D721Med (cell line): ENCODE measurements at places on chromosomes 4 and X.

- DNase-seq, result no peak
Measured at GRCh38 chrX:989959-990510, 222.4 kb downstream of the CRLF2 start.

DNA sequence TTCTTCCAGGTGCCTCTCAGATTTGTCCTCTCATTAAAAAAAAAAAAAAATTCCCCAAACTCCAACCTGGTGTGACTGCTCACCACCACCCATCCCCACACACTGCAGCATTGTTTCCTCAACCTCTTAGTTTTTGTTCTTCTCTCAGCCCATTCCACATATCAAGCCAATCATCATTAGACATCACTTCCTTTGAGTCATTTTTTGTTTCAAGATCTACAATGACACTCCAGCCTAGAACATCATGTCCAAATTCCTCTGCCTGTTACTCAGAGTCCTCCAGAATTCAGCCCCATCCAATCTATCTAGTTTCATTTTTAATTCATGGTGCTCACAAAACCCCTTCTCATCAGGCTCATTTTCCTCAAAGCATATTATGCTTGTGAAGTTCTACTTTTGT, 262.5 kb upstream of the TEX13A start:
- DNase-seq, result no peak

GRCh38 chr4:185625503-185625902, 90.2 kb upstream of the PDLIM3 start:
- DNase-seq, result no peak

DNA sequence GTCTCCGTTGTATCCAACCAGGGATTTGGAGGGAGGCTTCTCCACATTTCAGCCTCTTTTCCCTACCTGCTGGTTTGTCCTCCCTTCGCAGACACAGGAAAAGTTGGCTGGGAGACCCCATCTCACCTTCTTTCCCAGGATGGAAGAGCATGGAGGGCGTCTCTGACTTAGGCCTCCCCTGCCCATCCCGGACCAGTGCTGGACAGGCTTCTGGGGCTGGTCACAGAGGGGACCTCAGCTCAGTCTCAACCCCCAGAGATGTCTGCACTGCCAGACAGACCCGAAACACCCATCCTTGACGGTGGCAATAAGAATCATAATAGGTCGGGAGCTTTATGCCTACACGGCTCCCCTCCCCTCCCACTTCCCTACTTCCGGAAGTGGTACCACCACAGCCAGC, 1.6 kb downstream of the WFS1 start:
- no peak for DNase-seq

GRCh38 chr4:185965426-185966384, 103.3 kb upstream of the TLR3 start:
- no peak for DNase-seq

DNA sequence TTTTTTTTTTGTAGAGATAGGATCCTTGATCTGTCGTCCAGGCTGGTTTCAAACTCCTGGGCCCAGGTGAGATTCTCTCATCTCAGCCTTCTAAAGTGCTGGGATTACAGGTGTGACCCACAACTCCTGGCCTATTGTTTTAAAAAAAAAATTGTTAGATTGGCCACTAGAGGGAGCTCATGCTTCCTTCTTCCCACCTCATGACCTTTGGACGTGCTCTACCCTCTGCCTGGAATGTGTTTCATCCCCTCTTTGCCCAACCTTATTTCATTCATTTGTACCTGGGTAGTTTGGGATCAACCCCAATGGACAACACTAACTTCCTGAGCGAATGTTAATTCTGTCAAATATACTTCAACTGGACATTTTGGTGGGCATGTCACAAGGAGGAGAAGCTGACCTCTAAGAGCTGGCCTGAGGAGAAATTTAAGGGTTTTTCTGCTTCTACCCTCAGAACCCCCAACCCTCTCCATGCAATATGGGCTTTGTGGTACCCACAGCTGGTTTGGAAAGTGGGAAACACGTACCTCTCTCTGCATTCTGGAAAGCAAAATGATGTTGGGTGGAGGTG, 6.4 kb downstream of the PPEF2 start:
- DNase-seq, result no peak

DNA sequence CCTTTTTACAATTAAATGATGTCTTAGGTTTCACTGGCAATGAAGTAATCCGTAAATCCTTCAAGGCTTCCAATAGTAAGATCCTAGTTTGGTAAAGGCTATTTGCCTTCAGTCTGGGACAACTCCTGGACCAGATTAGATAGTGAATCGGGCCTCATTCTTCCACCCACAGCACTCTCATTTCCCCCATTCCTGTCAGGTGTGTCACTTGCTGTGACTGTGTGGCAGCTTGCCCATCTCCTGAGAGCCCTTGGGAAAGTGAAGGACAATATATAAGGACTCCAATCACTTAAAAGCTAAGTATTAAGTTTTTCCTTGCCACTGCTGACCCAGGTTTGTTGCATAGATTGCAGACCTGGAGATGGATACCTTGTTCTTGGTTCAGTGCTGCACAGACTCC, 3.3 kb upstream of the GASK1B start:
- DNase-seq, result no peak

DNA sequence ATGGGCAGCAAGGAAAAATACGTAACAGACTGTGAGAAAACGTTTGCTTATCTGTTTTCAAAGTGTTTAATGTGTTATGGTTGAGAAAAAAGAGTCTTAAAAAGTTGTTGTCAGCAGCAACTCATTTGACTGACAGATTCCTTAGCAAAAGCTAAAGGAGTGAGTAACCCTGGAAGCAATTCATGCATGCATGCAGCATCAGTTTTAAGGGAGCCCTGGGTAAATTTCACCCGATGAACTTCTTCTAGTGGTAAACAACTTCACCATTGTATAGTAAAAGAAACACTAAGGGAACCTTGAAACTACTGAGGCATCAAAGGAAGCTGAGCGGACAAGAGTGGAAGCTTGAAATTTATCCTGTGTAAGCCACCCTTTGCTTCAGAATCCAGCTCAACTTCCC, 583.2 kb upstream of the INTU start:
- DNase-seq, result no peak

- DNase-seq, result no peak
Measured at GRCh38 chrX:103124284-103124683, 31.3 kb upstream of the NXF3 start.

GRCh38 chr4:40613456-40613855, 16.2 kb downstream of the RBM47 start:
- no peak for DNase-seq

GRCh38 chr4:96383349-96383748, 543.5 kb downstream of the PDHA2 start:
- no peak for DNase-seq

DNA sequence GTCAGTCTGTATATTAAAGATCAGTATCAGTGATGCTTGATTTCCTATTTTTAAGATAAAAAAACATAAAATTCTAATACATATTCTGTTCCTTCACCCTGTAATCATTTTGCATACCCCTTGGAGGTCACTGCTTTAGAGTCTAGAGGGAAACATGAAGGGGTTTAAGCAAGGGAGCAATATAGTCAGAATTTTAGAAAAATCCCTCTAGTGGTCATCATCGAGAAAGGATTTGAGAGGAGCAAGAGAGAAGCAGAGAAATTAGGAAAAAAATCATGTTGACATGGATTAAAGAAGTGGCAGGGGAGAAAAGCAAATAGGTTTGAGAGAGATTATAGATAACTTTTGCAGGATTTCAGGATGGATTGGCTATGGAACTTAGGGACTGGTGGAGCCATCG, 11.1 kb downstream of the APEX2 start:
- no peak for DNase-seq

GRCh38 chrX:108270739-108271396, 167.4 kb downstream of the COL4A6 start:
- DNase-seq, result no peak

DNA sequence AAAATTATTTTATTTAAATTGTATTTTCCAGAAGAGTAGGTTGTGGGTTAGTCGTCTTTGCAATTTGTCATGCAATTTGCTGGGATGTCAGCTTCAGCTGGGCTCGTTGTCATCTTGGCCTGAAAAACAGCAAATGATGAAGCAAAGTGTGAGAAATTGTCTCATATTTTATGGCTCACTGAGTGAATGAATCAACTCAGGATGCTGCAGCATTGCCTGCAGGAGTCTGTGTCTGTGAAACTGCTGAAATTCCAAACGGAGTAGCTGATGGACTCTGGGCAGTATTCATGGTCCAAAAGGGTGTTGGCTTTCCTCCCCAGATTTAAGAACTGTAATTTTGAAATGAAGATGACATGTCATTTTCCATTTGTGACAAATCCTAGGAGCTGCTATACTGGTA, 37.2 kb downstream of the CXCL8 start:
- no peak for DNase-seq

GRCh38 chr4:37653601-37654000, 32.6 kb downstream of the RELL1 start:
- no peak for DNase-seq

- no peak for DNase-seq
Measured at GRCh38 chr4:172348426-172348825, 535.2 kb downstream of the GALNTL6 start.

DNA sequence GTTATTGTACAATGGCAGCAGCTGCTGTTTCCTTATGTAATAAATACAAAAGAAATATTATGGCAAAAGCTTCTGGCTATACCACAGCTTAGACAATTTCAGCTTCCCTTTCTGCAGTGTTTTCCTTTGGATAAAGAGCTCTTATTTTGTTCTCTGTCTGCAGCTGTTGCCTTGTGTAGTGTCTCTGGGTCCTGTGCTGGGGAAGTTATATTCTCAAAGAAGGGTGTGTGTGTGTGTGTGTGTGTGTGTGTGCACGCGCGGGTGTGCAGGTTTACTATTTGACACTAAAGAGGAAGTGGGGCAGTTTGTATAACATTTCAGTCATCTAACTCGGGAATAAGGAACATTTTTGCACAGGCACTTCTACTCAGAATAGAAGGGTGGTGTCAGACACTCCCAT, 83.6 kb downstream of the REPS2 start:
- DNase-seq, result no peak

GRCh38 chr4:67910585-67910905, 26.7 kb upstream of the TMPRSS11D start:
- DNase-seq, result no peak

DNA sequence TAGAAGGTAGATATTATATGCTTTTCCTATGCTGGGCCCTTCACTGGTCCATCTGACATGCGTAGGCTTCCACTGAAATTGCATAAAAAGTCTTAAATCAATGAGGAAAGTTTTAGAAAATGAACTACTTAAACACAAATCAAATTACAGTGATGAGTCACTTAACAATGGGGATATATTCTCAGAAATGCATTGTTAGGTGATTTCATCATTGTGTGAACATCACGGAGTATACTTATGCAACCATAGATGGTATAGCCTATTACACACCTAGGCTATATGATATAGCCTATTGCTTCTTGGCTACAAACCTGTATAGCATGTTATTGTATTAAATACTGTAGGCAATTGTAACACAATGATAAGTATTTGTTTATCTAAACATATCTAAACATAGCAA, 10.3 kb downstream of the STAP1 start:
- DNase-seq, result no peak

DNA sequence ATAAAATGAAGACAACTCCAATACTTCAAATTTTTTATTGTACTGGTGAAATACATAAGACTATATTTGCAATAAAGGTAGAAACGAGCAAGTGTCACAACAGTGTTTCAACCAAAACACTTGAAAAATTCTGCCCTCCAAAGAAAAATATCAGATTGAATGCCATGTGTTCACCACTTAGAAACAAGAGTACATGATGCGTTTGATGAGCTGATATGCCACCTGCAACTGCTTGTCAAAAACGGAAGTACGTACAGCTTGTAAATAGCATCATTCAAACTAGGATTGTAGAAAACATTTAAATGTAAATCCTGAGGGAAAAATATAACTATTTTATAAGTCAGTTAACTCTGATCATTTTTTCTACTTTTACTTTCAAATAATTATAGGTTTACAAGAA, 276.1 kb downstream of the ANTXR2 start:
- DNase-seq, result no peak

DNA sequence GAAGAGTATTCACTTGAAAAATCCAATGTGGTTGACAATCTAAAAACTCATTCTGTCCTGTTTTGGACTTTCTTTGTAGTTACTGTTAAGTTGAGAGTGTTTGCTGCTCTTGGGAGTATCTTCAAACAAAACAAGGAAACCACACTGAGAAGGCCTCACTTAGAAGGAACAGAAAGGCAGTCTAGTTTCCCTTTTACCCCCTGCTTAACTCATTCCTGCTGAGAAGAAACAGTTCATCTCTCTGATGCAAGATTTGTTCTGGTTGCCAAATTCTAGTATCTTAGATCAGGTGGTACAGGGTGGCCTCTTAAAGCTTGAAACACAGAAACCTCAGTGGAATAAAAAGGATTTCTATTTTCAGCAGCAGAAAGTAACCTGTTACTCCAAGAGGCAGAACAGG, 41.4 kb downstream of the GUCY2F start:
- DNase-seq, result no peak

DNA sequence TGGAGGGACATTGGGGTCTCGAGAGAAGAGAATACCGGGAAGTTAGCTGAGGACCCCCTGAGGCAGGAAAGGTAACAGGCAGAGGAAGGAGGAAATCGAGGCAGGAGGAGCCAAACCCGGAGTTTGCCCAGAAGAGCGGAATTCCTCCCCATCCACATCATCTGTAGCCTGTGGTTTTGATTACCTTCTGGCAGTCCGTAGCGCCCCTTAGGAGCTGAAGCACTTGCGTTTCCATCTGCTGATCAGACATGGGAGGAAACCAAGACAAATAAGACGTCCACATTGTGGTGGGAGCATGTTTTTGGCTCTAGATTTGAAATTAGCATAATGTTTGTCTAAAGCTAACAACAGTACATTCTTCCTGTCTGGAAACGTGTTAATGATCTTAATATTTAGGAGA, 26.8 kb upstream of the HMX1 start:
- no peak for DNase-seq

GRCh38 chr4:53235547-53235946, 130.3 kb downstream of the SCFD2 start:
- no peak for DNase-seq

- DNase-seq, result no peak
Measured at GRCh38 chrX:19776753-19777152, 110.6 kb downstream of the SH3KBP1 start.

DNA sequence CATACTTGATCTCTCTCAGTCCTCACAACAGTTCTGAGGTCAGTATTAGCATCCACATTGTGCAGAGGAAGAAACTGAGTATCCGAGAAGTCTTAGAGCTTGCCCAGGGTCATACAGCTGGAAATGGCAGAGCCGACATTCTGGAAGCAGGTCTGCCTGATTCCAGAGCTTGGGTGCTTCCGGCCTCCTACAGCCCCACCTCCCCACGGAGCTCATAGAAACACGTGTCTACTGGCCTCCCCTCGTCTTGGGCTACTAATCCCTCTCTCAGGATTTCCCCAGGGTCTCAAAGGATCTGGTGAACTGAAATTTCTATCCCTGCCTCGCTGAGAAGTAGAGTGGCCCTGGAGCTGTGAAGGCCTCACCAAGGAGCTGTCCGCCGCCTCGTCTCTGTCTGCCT, 12.0 kb upstream of the KDM5C start:
- peak; percentile 35 for DNase-seq

DNA sequence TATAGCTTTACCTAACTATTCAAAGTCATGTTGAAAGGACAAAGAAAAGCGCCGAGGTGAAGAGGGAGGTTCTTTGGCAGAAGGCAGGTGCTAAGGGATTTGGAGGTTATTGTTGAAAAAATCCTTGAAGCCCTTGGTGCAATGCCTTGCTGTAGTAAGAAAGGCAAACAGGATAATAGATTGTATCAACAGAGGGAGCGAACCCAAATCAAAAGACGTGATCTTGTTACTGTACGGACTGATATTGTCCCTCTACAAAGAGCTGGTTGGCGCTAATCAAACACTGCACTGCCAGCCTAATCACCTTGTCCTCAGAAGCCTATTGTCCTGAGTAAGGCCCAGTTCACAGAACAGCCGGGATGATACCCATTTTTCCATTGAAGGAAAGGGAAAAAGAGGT, 182.9 kb downstream of the ZIC3 start:
- no peak for DNase-seq
